Hematopoietic multipotent progenitor cell treated with erythropoietin and hydrocortisone succinate and interleukin-3 and kit ligand, for 6 days (in vitro differentiated cells): ENCODE measurements at places on chromosomes 7 and 10.

- DNase-seq: no peak
Observed at GRCh38 chr10:28790146-28790545, 112.8 kb downstream of the BAMBI start.

DNA sequence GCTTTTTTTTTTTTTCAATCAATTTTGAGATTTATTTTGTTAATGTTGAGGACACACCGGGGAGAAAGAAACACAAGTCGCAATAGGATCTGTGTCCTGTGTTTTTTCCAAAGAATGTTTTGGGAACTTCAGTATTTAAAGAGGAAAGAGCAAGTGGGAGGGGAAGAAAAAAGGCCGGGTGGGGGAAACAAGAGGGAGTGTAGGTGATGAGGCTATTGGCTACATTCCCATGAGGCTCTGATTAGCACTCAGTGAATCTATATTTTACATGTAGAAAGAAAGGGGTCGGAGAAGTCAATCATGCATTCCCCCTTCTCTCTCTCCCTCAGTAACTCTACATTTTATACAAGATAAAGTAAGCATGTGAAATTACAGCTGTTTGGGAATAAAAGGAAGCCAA, 4.1 kb downstream of the ZNF680 start:
- DNase-seq: no peak

DNA sequence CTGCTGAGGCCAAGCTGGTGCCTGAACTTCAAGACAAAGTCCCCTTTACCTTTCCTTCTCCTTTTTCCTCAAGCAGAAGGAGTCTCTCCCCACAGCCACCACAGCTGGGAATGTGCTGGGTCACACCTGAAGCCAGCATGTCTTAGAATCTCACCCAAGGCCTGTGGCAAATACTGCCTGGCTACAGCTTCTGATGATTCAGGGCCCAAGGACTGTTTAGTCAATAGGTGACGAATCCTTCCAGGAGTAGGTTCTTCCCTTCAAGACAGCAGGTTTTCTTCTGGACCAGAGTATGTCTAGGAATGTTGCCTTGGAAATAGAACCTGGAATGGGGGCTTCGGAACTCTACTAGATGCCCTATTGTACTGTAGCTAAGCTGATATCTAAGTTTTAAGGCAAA, 374.6 kb downstream of the KIF20B start:
- DNase-seq: no peak

DNA sequence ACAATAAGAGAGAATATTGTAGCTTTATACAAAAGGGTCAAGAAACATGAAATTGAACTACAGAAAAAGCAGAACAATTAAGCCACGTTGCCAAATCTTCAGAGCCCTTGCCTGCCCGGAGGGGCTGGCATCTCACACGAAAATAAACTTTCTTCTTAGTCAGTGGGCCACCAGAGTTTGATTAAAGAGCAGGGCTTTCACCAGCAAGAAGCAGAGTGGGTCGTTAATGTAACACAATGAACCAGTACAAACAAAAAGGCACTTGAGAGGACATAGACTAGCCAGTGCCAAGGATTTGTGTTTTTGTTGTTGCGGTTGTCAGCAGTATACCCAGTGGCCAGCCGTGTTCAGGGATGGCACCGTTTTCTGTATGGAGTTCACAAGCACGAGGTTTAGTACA, 155.4 kb downstream of the NRP1 start:
- DNase-seq: no peak

GRCh38 chr7:88492153-88492552, 185.5 kb upstream of the STEAP4 start:
- DNase-seq: no peak

DNA sequence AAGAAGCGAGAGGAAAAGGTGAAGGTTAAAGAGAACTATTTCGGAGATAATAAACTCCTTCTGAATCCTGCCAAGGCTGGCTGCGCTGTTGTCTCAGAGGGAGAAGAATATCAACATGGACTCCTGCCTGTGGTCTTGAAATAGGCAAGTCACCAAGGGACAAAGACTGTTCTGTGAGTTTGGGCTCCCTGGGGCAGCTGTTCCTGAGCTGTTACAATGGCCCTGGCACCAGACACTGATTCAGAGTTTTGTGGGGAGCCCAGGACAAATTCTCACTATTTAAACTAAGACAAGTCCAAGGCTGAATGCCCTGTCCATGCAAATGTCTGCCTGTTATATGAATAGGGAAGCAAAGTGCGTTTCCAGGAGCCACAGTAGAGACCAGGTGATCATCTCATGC, 81.4 kb downstream of the PRPF18 start:
- no peak for DNase-seq

GRCh38 chr10:99435986-99436638, 5.7 kb upstream of the GOT1 start:
- DNase-seq: peak; percentile 90

GRCh38 chr10:5996696-5997095, 19.4 kb upstream of the IL15RA start:
- no peak for DNase-seq

DNA sequence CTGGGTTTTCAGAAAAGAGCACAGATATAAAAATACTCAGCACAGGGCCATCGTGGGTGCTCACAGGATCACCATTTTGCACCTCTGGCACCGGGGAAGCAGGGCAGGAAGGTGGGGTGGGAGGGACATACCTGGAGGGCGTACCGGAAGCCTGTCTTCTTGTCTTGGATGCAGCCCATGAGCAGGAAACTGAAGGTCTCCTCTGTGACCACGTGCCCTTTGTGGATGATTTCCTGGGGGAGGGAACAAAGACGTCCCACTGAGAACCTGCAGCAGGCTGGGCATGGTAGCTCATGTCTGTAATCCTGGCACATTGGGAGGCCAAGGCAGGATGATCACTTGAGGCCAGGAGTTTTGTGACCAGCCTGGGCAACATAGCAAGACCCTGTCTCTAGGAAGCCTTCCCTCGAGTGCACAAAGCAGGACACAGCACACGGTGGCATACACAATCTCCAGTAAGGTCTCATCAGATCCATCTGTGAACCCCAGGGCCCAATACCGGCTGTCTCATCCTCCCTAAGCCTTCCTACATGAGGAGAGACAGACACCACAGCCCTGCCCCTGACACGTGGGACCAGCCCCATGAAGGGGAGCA, 9.5 kb downstream of the PTCD1 start:
- no peak for DNase-seq

- no peak for DNase-seq
Observed at GRCh38 chr7:2326951-2327350, 12.7 kb upstream of the SNX8 start.

DNA sequence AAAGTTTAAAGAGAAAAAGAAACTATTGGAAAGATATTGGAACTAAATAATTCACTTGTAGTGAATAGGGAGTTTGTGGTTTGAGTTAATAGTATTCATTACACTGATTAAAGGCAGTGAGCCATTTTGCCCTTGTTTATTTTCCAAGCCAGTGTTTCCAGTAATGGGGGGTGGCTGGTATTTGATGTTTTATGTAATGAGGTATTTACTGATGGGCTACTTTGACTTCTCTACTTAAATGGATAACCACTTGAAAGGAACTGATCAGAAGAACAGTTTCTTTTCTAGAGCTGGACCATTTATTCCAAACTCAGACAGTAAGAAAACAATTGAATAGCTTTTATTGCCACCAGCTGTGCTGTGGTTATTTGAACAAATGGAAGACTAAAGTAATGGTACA, 227.0 kb upstream of the HDAC9 start:
- DNase-seq: no peak

DNA sequence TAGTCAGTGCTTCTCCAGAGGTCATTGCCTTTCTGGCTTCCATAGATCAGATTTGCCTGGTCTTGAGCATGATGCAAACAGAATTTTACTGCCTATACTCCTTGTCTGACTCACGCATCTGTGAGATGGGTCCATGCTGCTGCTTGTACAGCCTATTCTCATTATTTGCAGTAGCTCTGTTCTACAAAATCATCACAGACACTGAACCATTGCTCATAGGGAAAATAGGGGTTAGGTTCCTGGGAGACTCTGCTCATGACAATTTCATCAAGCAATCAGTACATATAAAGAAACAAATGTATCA, 7.4 kb upstream of the CREB3L2 start:
- DNase-seq: no peak

DNA sequence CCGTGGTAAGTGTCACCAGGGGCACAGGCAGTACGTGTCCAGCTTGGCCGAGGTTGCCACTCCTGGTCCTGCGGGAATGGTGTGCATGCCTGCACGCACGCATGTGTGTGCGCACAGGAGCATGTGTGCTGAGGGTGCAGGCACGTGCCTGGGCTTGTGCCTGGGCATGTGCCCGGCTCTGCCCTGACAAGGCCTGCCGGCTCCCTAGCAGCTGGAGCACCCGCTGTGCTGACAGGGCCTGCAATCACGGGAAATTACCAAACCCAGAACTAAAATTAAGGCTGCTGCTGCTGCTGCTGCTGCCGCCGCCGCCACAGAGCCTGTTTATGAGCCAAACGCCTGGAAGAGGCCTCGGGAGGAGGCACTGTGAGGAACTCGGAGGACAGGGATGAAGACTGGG, 28.7 kb downstream of the GHRHR start:
- DNase-seq: no peak

- no peak for DNase-seq
Observed at GRCh38 chr10:58998924-58999713, 177.3 kb upstream of the PHYHIPL start.

- no peak for DNase-seq
Observed at GRCh38 chr7:16634271-16634738, 11.2 kb downstream of the ANKMY2 start.

DNA sequence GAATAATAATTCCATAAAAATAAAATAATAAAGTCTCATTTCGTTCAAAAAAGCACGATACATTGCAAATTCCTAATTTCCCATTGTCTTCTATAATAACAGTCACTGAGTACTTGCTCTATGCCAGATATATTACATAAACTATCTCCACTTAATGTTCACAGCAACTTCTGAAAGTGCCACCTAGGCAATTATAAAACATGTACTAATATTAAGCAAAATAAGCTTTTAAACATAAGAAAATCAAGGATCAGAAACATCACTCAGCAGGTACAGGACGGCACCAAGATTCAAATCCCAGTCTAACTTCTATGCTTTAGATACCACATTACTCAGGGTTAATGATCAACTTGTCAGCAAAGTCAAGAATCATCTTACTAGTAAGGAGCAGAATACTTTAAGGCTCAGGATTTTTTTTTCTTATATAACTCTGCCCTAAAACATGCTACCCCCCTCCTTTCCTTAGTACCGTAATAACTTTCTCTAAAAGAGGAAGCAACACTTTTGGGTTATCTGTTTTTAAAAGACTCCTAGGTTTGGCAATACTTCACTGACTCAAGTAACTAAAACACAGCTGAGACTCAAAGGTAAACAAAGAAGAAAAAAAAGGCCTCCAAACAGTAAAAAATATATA, 51.3 kb downstream of the USP6NL start:
- DNase-seq: peak; percentile 80

DNA sequence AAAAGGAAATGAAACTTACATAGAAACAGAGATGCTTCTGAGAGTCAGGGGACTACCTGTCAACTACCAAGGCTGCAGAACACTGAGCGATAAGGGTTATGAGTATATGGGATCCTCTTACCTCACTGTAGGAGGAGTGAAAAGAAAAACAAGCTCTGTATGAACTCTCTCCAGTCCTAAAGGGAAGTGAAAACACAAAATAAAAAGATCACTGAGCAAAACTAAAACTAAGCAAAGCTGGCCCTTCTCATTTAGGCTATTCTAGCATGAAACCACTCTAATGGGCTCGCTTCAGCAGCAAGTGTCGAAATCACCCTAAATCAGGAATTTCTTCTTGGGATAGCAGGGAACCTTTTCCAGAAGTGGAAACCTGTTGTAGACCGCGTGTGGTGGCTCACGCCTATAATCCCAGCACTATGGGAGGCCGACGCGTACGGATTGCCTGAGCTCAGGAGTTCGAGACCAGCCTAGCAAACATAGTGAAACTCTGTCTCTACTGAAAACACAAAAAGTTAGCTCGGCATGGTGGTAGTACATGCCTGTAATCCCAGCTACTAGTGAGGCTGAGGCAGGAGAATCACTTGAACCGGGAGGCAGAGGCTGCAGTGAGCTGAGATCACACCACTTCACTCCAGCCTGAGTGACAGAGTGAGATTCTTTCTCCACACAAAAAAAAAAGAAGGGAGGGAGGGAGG, 27.0 kb downstream of the DCLRE1C start:
- DNase-seq: no peak

- DNase-seq: no peak
Observed at GRCh38 chr10:97048649-97049427, 136.9 kb downstream of the SLIT1 start.

DNA sequence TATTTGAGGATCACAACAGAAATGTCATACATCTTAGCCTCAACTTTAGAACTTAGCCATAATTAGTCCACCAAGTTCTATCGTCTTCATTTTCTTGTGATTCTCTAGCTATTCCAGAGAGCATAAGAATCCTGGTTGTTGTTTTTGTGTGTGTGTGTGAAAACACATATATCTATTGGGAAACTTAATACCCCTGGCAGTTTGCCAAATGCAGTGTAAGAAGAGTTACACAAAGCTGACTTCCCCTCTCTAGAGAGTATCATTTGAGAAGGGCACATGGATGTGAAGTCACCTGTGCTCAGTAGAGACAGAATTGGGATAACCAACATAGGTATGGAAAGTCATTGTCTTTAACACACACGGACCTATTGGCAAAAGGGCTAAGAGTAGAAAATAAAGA, 19.3 kb downstream of the FOXI2 start:
- DNase-seq: peak; percentile 11

DNA sequence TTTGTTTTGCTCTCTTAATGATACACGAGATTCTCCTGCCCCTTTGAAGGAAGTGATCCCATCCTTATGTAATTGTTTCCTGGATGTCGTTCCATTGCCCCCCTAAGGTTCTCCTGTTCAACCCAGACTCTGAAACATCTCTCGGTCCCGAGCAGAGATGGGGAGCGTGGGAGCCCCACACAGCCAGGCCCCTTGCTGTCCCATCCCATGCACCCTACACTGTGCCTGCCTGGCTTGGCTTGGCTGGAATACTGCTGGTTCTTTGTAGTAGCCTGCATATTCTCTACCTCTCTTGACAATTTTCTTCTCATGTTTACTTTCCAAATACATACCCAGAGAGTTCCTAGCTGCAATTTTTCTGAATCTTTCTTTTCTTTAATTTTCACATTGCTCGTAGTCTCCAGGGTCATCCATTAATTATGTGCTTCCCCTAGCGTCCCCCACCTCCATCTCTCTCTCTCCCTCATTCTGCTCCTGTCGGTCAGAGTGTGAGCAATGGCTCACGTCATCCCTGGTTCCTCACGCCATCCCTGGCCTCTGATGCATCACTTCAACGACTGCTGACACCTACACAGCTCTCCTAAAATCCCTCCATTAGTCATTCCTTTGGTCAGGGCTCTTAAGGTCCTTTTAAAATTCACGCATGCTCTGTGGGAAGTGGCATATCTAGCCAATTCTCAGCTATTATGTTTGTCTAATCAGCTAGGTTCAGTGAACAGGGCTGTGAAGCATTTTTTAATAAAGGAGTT, 32.5 kb upstream of the GPR158 start:
- DNase-seq: no peak

GRCh38 chr10:122847782-122848604, 2.3 kb upstream of the CUZD1 start:
- peak; percentile 54 for DNase-seq
